Tongue (tissue), 3 donors: ENCODE measurements at places on chromosomes 7 and 10. TPM values are rescaled to one million over a fixed set of nuclear protein-coding genes. Genes with fewer than 3 reads are reported as not detected.

- DNase-seq = no peak
Observed at GRCh38 chr7:24504040-24504439, 69.2 kb upstream of the PALS2 start.

WDR86 gene
- 13.1 TPM for total RNA-seq

CYP26C1 gene
- total RNA-seq = not detected

DNA sequence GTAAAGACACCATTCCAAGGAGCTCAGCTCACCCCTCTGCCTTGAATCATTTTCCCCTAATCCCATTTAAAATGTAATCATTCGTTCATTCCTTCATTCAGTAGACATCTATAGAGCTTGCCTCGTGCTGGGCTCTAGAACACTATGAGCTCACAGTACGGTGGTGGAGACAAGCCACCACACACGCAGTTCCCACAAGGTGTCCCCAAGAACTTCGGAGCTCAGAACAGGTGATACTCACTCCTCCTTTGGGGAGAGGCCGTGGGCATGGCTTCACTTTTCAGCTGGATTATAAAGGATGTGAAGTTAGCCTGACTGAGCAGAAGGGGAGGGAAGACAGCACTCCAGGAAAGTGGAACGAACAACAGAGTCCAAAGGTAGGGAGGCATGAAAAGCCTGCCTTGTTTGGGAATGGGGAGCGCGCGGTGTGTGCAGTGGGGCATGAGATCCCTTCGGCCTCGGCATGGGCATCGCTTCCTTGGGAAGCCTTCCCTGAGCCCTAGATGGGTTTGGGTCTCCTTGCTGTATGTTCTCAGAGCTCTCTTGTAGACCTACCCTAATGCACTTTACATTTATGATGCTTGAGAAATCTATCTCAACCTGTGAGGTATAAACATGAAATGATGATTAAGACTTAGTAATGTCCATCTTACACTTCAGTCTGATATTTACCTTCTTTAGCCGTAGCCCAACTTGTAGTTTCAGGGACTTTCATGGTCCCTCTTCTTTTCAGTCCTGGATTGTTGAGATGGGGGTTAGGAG lies 809 bp upstream of the OGA start:
- no peak for DNase-seq

SPDYE1 gene
- not detected for total RNA-seq

DNA sequence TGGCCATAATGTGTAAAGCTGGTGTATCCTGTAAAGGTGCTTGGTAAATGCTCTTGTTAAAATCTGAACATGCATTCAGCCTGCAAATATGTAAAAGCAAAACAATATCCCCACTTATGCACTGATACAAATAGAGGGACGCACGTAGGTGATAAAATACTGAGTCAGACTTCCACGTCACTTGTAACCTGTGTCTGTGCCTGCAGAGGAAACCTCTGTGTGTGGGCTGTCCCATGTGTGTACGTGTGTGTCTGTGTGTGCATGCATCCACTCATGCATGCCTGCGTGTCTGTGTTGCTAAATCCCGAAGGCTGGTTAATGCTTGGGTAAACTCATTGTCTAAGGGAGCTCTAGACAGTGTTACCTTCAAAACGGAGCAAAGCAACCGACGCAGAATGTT lies 68.9 kb downstream of the KLF6 start:
- DNase-seq = peak; percentile 56
